ENCODE measurements at places on chromosomes 3 and 15. TPM values are rescaled to one million over a fixed set of nuclear protein-coding genes. Genes with fewer than 3 reads are reported as not detected.

The ZNF501 gene
- 2.7 TPM for total RNA-seq

The IL20RB gene
- total RNA-seq: 67.3 TPM

GRCh38 chr3:51668756-51669155, 2.3 kb upstream of the TEX264 start:
- no peak for DNase-seq

DNA sequence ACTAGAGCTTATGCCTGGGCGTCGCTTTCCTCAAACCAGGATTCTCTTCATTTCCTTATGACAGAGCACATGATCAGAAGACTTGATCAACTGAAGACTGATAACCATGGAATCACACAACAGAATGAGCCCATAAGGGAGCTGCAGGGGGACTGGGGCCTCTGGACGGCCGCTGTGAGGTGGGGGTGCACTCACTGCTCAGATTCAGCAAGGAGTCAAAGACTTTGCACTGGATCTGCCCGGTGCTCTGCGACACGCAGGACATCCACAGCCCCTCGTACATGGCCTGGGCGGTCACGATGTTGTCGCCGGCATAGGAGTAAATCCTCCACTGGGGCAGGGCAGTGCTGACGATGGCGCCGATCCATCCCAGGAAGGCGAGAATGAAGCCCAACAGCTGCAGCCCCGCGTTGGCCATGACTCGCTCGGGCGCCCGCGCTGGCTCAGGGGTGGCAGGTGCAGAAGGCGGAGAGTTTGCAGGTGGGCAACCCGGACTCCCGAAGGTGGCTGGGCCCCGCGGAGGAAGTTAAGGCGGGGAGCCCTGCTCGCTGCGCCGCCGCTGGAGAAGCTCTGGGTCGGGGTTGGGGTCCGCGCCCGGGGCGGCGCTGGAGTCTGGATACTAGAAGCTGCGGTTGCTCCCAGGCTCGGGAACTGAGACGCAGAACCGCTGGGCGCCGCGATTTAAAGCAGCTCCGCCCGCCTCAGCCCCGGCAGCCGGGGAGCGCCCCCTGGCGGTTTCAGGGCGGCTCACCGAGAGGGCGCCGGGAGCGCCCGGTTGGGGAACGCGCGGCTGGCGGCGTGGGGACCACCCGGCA, at the start of gene CLDN1:
TSS of gene CLDN1 (minus strand) at position 658 of the 815 bp plus-strand sequence. CDS start at position 418, 240 bp downstream.
- no peak for DNase-seq

DNA sequence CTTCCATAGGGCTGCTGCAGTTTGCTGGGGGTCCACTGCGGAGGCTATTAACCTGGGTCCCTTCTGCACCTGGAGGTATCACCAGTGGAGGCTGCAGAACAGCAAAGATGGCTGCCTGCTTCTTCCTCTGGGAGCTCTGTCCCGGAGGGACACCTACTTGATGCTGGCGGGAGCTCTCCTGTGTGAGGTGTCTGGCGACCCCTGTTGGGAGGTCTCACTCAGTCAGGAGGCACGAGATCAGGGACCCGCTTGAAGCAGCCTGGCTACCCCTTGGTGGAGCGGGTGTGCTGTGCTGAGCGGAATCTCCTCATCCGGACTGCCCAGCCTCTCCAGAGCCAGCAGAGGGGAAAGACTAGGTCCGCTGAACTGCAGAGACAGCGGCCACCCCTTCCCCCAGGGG, 56.0 kb upstream of the CTXND1 start:
- DNase-seq: no peak

DNA sequence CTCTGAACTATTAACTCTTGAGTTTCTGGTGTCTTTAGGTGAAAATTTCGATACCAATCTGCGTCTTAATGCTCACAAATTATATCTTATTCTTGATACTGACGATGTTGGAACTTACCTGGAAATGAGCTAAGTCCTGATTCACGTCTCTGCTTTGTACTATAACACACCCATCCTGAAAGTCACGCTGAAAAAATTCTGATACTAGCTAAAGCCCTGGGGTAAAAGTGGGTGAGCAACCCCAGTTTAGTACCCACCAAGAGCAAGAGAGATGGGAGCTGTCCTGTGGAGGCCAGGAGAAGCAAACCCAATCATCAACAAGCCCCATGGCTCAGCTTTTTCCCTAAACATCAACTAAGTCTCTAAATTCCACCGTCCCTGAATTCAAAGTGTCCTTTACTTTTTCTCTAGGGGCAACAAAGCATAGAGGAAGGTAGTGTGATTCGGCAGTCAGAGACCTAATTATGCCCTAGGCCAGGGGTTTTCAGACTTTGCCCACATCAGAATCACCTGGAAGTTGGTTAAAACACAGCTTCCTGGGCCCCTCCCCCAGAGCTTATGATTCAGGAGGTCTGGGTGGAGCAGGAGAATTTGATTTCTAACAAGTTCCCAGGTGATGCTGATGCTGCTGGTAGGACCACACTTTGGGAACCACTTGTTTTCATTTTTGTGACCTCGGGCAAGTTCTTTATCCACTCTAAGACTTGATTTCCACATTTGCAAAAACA, 90.2 kb downstream of the OSBPL10 start:
- DNase-seq: no peak

DNA sequence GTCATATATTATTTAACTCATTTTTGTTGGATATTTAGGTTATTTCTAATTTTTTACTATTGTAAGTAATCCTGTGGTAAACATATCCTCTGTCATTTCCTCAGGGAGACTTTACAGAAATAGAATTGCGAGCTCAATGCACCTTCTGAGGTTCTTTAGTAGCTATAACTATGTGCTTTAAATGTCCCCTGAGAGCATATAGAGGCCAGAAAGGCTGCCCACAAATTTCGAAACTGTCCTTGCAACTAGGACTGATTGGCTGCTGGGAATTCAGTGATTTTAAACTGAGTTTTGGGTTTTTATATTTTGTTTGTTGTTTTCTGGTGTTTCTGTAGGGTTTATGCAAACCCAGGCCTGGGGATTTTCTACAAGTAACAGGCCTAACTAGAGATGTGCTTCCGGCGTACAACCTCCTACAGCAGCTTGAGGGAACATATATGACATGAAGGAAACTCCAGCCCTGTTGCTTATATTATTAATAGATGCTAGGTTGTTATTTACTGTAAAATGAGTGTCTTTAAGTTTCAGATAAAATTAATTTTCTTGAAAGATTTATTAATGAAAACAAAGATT, 29.1 kb upstream of the P4HTM start:
- DNase-seq: no peak

DNA sequence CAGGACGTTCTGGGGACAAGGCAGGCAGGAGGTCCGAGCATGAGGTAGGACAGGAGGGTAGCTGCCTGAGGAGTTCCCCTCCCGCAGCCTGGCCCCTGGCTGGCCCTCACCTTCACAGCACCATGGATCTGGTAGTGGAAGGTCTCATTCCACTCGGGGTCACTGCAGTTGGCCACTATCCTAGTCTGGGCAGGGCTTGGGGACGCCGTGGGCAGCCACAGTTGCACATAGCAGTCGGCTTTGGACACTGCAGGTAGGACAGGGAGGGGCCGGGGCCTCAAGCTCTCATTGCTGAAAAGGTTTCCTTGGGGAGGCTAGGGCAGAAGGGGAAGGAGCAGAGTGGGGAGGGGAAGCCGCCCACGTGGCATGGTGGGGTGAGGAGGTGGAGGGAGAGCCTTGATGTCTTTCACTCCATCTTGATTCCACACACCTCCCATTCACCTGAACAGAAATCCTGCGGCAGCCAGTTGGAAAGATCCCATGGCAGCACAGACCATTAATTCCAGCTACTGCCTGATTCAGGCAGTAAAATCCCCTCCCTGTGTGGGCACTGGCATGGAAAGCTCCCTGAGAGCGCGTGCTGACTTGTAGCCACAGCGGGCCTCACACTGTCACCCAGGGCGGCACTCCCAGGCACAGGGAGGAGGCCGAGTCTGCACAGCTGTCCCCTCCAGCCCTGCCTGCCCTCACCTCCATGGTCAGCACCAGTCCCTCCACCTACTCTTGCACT, 2.1 kb downstream of the PLA2G4F start:
- no peak for DNase-seq
